ENCODE measurements at places on chromosomes 11 and 22.
A peak's percentile ranks its signal among the peaks of the same experiment; 100 is the strongest.

- no peak for DNase-seq
Measured at GRCh38 chr22:44815099-44816070, 63.0 kb downstream of the ARHGAP8 start.

GRCh38 chr22:29269731-29270474, 1.8 kb downstream of the EWSR1 start:
- DNase-seq, result no peak

- no peak for DNase-seq
Measured at GRCh38 chr22:37751449-37752188, 54.8 kb downstream of the TRIOBP start.

DNA sequence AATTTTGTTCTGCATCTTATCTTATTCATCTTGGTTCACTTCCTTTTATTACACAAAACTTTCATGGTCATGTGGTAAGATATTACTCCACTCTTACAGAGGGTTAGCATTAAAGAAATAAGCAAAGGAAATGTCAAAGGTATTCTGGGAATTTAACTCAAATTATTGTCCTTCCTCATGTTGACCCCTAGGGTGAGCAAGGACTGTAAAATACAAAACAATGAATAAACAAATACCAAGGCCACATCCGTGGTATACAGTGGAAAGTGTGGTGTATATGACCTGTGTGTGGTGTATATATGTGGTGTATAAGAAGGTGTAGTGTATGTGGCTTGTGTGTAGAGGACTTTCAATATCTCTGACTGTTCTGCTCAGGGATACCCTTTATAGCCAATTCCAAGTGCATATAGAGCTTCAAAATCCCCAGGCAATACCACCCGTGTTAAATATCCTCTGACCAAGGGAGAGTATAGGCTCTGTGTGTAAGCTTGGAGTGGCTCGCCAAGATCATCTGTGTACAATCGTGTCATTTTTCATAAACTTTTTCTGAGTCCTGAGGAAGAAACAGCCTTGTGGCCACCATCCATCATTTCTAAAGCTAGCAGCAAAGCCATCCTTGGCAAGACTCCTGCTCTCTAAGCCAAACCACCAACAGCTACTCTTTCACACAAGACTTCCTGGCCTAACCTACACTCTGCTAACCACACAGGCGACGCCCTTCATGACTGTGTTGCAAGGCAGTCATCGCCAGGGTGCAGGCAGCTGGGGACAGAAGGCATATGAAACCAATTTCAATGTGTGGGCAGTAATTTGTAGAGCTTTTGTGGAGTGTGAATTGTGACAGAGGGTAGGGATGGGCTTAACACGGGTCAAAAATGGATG, 548.0 kb downstream of the ETS1 start:
- peak; percentile 94 for DNase-seq

GRCh38 chr11:60307507-60308195, 19.4 kb upstream of the MS4A6E start:
- no peak for DNase-seq

DNA sequence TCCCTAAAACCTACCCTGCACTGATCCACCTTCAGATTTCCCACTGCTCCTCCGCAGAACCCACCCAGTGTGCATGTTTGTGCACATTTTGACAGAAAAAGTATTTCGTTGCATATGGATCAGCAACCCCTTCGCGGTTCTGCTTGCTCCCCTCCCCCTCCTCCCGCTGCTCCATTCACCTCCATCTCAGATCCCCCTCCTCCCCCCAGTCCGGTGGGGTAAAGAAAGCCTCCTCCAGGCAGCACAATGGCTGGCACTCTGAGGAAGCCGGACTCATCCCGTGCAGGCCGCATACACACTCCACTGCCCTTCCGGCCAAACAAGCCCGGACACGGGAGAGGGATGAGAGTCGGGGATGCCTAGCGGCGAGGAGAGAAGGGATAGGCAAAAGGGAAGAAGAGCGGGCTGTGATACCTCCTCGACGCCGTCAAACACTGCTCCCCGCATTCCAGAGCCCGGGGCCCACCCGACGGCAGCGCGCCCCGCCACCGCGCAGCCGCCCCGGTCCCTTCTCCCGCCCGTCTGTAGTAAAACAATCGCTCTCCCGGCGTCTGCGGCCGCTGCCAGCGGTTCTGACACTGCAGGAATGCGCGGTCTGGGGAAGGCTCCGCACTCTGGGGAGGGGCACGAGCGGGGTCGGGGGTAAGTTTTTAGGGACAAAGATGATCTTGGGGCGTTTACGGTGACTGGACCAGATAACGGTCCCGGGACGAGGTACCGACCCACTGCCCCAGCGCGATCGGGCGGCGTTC, 915 bp downstream of the FEZ1 start:
- DNase-seq, result peak; percentile 39
